Fibroblast of skin of left quadriceps (primary cell): ENCODE measurements at places on chromosomes 6 and 20.

DNA sequence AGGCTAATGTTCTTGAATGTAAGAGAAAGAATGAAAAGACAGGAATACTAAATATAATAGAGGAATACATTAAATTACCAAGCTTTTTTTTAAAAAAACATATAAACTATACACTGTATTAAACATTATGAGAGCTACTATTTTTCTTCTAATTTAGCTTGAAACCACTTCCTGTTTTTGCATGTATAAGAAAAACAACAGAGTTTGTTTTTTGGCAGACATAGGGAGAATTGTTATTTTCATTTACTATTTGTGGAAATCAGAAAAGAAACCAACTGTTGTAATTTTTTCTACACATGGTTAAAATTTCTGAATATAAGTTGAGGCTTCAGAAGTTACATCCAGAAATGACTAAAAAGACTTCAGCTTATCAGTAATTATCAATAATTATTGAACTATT lies 991.8 kb upstream of the GJE1 start:
- DNase-seq, result no peak

- DNase-seq, result no peak
Observed at GRCh38 chr6:128389820-128390534, 130.4 kb downstream of the PTPRK start.

GRCh38 chr20:12554426-12554825 lies 454.3 kb upstream of the SPTLC3 start:
- DNase-seq, result no peak

GRCh38 chr6:158402184-158402583 lies 89.9 kb downstream of the TULP4 start:
- no peak for DNase-seq

DNA sequence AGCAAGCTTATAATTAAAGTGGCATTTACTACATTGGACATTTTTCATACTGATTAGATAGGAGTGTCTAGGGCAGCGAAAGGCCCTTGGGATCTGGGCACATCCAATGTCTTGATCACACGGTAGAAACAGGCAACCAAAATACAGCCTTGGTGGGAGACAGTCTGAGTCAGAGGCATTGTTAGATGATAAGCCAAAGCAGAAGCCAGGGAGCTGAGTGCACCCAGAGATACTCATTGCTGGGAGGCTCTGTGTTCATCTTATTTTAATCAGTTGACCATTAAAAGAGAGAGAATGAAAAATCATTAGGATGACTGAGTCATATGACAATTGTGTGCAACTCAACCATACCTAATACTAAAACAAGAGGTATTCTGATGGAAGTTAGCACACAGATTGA lies 109.5 kb downstream of the LCA5 start:
- no peak for DNase-seq

GRCh38 chr20:37226889-37227288 lies 34.7 kb downstream of the GHRH start:
- DNase-seq, result no peak

DNA sequence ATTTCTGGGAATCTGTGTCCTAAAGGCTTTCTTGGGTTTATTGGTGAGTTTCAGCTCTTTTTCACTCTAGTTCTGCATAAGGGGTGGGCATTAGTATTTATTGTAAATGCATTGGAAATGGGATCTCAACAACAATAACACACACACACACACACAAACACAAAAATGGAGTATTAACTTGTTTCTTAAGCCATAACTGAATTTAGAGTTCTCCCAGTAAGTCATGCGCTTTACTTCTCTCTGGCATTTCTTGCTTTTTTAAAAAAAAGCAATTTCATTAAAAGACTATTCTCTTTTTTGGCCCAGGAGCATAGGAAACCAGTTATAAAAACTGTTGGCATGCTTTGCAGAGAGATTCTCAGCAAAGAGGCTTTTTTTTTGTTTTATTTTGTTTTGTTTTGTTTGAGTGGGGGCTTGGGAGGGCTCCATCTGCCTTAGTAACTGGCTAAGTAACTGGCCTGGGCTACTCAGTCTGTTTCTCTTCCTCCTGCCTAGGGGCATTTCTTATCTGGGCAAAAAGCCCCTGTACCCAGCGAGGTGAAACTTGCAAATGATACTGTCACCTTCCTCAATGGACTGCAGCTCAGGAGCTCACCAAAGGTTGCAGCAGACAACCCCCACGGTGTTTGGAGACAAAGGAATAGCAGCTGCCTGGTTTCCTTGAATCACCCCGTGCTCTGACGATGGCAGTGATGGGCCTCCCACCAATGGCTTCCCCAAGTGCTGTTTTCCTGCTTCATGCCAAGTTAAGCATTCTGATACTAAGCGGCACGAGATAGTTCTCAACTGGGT lies 128.5 kb downstream of the BCAS1 start:
- no peak for DNase-seq

DNA sequence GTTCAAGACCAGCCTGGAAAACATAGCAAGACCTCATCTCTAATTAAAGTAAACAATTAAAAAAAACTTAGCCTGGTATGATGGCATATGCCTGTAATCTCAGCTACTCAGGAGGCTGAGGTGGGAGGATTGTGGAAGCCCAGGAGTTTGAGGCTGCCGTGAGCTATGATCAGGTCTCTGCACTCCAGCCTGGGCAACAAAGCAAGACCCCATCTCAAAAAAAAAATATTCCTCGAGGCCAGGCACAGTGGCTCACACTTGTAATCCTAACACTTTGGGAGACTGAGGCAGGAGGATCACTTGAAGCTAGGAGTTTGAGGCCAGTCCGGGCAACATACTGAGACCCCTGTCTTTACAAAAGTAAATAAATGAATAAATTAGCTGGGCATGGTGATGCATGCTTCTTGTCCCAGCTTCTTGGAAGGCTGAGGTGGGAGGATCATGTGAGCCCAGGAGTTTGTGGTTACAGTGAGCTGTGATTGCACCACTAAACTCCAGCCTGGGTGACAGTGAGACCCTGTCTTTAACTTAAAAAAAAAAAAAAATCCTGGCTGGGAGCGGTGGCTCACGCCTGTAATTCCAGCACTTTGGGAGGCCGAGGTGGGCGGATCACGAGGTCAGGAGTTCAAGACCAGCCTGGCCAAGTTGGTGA lies 9.3 kb upstream of the C2 start:
- DNase-seq, result no peak

GRCh38 chr6:166608774-166609173 lies 18.3 kb downstream of the RPS6KA2 start:
- no peak for DNase-seq

DNA sequence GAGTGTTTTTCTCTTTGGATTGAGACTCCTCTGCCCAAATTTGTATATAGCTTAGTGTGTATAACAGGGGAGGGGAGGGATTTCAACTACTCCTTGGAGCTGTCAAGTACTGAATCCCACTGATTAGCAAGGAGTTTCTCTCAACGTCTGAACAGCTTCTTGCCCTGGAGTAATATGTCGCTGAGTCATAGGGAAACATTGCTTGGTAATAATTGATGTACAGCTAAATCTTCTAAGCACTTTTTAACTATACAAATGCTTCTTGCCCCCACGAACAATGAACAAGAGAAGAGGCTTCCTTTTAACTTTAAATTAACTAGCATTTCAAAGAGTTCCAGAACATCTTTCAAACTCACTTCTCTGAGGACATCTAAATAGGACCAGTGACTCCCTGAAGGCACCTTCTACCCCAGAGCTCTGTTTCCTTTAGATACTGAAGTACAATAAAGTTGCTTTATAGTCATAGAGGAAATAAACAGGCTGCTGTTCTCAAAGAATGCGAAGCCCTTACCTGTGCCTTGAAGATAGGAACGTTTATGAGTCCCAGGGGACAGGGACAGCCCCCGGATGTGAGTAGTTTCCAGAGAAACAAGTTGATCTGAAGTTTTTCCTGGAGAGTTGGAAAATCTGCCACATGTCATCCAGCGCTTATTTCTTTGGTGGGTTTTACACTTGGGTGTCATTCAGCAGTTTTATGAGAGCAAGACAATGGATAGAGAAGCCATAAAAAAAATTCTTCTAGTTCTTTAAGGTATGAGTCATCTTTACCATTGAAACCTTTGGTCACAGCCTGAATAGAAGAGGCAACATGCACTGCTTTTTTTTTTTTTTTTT lies 462.5 kb upstream of the BTBD3 start:
- peak; percentile 70 for DNase-seq

DNA sequence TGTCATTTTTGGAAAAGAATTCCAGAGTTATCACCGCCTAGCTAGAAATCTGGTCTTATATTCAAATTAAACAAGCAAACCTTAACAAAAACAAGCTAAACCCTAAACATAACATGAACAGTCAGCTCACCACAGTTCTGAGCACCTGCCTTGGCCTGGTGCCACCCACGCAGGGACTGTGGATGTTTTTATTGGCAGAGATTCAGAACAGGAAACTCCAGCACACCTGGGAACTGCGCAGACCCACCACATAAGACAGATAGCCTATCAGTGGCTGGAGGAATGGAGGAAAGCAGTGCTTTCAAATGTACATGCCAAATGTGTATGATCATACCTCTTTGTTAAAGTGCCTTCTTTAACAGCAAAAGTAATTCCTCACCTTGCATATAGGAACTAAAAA lies 8.9 kb downstream of the SLC16A10 start:
- no peak for DNase-seq

DNA sequence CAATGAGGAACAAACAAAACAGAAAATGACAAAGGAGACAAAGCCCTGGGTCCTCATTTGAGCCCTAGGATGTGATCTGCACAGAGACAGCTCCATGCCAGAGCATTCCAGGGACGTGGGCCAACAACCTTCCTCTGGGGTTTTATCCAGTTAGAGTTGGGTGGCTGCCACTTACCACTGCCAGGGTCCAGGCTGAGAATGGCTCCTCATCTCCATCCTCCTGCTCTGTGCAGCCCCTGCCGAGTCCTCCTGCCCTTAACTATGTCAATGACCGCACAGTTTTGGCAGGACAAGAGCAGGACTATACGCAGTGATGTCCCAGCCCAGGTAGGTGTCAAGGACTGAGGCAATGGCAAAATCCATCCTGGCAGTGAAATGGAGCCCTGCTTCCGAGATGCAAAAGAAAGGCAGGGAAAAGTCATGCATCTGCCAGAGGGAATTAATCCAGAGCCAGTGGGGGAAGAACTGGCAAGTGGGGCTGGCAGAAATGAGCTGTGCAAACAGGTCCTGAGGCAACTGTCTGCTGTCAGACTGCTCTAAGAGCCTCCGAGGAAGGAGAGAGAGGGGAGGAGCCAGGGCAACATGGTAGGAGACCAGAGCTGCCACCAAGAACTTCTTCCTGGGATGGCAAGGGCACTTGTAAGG lies 449.4 kb downstream of the PTPRT start:
- DNase-seq, result no peak

GRCh38 chr20:11387189-11387754 lies 530.4 kb upstream of the BTBD3 start:
- peak; percentile 65 for DNase-seq

DNA sequence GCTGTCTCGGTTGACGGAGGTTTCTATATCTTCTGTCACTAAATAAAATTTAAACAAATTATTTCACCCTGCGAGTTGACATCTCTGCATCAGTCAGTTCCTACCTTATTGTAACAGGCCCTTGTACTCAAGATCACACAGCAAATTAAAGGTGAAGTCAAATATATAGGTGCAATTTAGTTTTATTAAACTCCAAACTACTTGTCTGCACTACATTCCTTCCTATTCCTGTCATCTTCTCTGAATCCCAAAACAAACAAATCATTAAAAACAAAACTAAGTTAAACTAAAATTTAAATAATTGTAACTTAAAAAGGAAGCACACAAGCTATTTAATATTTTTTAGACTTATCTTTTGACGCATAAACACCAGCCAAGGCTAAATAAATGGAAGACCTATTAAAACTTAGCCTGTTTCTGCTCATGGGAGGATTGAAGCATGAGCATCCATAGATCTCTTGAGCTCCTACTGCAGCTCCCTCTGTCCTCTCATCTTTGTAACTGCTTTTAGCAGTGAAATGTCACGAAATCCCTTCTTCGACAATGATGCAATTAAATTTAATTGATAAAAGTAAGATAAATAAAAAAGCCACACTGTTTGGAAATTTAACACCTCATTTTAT lies 1152.3 kb upstream of the GJE1 start:
- DNase-seq, result no peak

DNA sequence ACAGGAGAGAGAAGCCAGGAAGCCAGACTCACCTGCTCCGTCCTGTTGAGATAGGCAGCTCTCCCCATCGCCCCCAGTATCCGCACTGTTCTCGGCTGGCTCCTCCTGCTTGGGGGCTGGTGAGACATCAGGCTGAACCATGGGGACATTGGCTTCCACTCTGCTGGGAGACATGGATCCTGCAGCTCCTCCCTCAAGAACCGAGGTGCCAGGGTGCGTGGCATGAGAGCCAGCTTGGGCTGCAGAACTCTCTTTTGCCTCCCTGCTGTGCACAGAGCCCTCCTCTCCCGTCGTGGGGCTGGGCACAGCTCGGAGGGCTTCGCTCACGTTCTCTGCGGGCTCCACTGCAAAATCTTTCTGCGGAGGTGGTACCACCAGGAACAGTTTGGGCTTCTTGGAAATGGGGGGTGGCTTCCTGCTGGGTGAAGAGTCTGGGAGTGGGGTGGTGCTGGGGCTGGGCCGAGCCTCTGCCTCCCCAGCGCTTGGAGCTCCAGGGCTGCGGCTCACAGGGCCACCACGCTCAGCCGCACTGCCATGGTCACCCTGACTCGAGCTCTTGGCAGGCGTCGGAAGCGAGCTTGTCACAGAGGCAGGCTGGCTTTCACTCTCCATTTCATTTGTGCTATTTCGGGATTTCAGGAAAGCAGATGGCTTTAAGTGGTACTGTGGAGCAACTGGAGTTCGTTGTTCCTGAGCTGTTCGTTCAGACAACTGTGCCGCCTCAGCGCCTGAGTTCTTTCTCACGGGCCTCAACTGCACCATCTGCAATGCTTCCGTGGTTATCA lies 26.5 kb downstream of the HEBP2 start:
- no peak for DNase-seq

- no peak for DNase-seq
Observed at GRCh38 chr6:139439349-139439748, 64.9 kb upstream of the CITED2 start.

GRCh38 chr6:67825201-67825895 lies 809.7 kb upstream of the ADGRB3 start:
- DNase-seq, result no peak

DNA sequence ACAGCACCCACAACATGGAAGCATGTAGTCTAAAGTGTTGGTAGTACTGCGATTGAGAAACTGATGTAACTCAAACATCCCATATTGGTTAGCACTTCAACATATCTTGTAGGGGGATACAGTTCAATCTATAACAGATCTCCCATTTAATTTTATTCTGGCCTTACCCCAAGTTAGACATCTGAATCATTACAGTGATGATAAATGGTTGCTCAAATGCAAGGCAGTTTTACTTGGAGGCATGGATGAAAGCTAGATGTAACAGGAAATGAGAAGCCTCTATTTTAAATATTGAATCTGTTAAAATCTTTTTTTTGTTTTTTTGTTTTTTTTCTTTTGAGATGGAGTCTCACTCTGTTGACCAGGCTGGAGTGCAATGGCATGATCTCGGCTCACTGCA lies 44.2 kb upstream of the FAM50B start:
- DNase-seq, result peak; percentile 59

- DNase-seq, result peak; percentile 4
Observed at GRCh38 chr6:145309842-145310535, 425.3 kb downstream of the EPM2A start.
